ENCODE measurements at places on chromosomes 7 and 10.

- no peak for DNase-seq
These were observed 4.8 kb downstream of the VSTM2A start for GRCh38 chr7:54546986-54547314.

GRCh38 chr7:10216462-10216861 lies 757.2 kb upstream of the PHF14 start:
- no peak for DNase-seq

GRCh38 chr10:129932751-129933433 lies 31.2 kb downstream of the EBF3 start:
- DNase-seq, result no peak

GRCh38 chr10:80945264-80945880 lies 407.7 kb downstream of the SH2D4B start:
- no peak for DNase-seq

DNA sequence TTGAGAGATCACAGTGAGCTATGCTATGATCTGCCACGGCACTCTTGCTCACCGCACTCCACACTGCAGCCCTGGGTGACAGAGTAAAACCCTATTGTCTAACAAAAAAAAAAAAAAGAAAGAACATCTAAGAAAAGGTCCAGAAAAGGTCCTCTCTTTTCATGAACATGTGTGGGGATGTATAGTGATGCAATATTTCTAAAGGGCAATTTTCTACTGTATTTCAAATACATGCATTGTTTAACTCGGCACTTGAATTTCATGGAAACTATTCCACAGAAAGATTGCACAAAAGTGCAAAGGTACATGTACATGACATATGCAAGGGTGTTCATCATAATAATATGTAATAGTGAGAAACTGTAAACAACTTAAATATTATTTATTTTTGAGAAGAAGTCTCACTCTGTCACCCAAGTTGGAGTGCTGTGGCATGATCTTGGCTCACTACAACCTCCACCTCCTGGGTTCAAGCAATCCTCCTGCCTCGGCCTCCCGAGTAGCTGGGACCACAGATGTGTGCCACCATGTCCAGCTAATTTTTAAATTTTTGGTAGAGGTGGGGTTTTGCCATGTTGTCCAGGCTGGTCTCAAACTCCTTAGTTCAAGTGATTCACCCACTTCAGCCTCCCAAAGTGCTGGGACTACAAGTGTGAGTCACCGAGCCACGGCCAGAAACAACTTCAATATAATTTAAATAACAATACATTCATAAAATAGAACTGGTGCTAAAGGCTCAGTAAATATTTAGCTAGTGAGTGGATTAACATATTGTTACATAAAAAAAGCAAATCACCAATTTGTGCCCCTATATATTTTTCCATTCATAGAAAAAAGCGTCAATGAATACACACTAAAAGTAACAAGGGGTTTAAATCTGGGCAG lies 1.3 kb upstream of the PPRC1 start:
- no peak for DNase-seq

DNA sequence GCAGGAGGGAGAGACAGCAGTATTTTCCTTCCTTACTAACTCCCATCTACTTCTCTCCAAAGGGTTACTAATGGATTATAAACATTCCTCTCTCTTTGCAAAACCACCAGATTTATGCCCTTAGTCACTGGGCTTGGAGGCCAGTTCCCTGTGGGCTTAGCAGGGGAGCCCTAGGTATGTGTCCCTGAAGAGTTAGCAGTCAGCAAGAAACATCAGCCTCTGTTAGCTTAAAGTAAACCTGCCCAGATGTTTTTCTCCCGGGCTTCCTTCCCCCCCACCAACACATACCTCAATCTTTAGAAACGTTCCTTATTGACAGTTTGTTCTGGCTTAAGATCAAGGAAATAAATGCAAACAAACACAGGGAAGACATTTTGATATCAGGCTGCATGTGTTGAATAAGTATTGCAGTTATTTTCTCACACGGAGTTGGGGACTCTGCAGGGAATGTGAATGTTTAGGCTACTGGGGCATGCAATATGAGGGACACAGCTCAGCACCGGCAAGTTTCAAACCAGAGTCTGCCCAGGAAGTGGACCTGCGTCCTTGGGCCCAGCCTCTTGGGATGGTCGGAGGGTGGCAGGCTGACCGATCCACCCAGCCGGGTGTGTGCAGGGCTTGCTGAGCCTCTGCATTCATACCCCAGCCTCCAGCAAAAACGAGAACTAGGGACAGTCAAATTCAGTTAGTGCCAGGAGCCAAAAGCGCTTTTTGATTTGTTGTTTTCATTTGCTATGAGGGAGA lies 252.0 kb upstream of the GRB10 start:
- DNase-seq, result no peak

- DNase-seq, result no peak
These were observed 98.4 kb upstream of the FZD1 start for GRCh38 chr7:91165846-91166230.

GRCh38 chr7:28575241-28575643 lies 162.9 kb downstream of the CREB5 start:
- no peak for DNase-seq

- DNase-seq, result no peak
These were observed 18.3 kb upstream of the ELN start for GRCh38 chr7:74009719-74010118.

All from activated CD4-positive, alpha-beta T cell treated with anti-CD3 and anti-CD28 coated beads for 4 hours (primary cell).